Bladder microvascular endothelial cell (primary cell): ENCODE measurements at places on chromosomes 11 and 22. TPM values are rescaled to one million over a fixed set of nuclear protein-coding genes. Genes with fewer than 3 reads are reported as not detected.

Gene SCGB1C1
- total RNA-seq: not detected in 2 replicates

Gene DRICH1
- 0.06 TPM in 1 of 2 replicates, not detected in the other for total RNA-seq

Gene PHF21B
- total RNA-seq: not detected in 2 replicates

Gene CCDC89
- 0.13 and 0.32 TPM in 2 replicates for total RNA-seq

Gene HEPN1
- total RNA-seq: 1.2 TPM in 1 of 2 replicates, not detected in the other

Gene POU2AF2
- total RNA-seq: not detected in 2 replicates
